Activated T-helper 1 cell treated with Interleukin-2 at 50 U/mL for 16 hours (primary cell): ENCODE measurements at places on chromosomes 3 and 15.

DNA sequence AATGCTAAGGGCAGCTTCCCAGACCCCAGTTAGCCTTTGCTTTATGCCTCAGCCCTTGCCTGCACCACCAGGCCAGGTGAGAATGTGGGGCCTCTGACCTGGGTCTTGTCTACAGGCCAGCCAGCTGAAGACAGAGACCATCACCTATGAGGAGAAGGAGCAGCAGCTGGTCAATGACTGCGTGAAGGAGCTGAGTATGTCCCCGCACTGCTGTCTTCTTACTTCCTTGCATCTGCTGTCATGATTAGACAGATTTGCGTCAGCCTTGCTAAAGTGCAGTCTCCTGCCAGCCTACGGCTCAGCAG is 74.6 kb downstream of the CCK start:
- DNase-seq, result no peak

DNA sequence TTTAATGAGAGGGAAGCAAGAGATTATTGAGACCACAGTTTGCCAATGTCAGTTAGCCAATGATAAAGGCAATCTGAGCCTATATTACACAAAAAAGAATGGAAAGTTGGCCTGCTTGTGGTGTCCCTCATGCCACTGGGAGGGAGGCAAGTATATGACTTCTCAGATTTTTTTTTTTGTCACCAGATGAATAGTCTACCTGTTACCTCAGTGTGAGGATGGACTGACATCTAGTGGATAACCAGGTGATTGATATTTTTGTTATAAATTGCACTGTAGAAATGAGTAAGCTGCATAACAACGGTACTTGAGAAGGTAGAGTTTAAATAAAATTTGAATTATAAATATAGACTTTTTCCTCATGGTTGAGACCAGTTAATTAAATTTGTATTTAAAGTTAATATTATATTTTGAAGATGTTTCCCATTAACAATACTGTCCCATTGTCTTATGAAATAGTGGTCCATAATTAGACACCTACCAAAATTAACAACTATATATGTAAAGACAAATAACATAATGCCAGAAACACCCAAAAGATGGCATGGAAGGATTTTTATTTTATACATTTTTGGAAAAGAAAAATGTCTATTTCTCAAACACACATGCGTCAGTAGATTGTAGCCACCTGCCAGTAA is 237.8 kb upstream of the GADL1 start:
- DNase-seq, result no peak

DNA sequence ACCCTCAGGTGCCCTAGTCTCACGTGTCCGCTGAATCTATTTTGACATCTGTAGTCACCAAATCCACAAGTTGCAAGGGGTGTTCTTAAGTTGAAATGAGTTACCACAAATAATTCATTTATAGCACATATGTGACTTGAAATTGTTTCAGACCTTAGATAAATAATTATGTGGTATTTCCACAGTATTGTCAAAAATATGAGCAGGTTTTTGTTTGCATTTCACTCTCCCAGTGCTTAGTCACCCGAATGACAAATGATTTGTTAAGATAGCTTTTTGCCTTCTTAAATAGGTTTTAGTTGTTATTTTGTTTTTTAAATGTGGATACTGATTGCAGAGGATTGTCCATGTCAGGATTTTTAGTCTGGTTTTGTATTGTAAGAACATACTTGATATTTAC is 2.6 kb downstream of the MFSD1 start:
- no peak for DNase-seq

- DNase-seq, result no peak
Measured at GRCh38 chr3:192170031-192170430, 557.3 kb downstream of the FGF12 start.

GRCh38 chr15:71627604-71628003 is 182.8 kb upstream of the NR2E3 start:
- DNase-seq, result no peak

DNA sequence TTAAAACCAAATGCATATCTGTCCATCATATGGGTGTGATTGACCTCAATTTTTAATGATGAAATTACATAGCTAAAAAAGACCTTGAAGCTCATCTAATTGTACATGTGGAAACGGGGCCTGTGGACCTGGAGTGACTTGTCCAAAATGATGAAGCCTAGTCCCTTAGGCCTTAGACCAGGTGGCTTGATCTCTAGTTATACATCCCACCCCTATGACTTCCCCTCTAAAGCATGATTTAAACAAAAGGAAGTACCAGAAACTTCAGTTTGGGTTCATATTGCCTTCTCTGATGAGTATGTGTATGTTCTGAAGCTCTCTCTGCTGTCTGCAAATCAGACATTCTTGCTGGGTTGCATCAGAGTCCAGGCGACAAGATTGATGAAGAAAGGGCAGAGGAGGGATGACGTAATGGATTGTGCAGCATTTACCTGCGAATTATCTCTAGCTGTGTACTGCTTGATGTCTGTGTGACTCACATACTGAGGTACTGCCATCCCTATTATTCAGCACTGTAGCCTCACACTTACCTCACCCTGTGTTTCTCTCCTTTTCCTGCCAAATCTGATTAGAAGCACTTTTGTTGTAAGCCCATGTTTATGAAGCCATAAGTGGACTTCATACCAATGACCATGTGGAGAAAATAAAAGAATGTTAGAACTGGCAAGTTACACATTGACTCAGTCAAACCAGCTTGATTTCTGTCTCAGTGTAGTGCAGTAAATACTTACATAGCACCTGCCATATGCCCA is 111.5 kb downstream of the FILIP1L start:
- DNase-seq, result no peak

DNA sequence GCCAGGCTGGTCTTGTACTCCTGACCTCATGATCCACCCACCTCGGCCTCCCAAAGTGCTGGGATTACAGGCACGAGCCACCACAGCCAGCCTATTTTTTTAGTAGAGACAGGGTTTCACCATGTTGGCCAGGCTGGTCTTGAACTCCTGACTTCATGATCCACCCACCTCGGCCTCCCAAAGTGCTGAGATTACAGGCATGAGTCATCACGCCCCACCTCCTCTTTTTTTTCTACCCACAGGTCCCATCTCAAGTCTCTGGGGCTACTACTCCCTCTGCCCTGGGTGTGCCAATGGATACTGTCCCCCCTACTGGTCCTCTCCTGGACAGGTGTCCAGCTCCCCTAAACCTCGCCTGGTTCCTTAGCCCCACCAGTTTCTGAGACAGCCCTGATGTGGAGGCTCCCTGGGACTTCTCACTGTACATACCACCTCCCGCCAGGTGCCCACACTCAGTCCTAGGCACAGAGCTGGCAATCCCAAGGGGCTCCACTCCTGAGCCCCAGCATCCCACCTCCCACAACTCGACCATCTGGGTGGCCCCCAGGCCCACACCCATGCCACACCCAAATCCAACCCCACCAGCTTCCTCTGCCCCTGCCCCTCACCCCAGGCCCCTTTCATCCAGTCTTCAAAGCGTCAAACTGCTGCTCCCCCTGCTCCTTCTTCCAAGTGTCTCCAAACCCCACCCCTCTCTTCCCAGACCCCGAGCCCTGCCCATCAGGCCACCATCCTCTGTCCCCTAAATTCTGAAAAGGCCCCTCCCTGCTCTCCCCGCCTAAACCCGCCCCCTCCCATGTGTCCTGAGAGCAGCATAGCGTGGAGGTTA is 13.1 kb upstream of the CYP11A1 start:
- DNase-seq, result no peak

DNA sequence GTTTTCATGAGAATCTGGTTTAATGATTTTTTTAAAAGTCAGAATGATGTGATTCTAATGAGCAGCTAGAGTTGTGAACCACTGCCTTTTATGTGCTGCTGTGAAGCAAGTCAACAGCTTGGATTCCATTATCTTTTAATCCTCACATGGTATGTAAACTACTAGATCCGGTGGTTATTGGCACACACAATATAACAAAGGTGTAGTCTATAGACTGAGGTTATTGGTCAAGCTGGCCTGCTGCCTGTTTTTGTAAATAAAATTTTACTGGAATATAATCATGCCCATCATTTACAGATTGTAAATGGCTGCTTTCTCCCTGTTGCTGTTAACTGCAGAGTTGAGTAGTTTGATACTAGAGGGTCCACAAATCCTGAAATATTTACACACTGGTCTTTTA is 103.1 kb downstream of the OTOL1 start:
- no peak for DNase-seq

DNA sequence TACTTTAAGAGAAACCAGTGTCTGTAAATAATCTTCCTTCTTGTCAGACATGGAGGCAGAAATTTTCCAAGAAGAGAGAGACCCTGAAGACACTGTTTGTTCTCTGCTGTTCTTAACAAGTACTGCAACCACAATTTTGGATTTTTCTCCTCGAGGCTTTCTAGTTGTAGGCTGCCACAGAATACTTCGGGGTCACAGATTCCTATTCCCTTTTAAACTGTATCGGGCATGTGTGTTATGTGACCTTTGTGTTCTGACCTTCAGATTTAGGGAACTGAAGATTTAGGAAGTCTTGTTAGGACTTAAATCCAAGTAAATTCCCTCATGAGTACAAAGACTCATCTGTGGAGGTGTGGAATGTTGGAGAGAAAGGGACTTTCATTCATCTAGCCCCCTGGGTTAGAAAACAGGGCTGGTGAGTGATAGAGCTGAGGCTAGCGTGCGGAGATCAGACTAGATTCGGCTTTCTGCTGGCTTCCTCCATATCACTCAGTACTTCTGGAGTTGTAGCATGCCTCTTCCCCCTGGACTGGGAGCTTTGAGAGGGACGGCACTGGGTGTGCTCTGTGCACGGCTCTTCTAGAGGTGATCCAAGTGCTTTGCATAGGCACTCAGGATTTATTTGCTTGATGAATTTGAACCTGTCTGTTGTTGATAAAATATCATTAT is 237.0 kb downstream of the LPP start:
- no peak for DNase-seq

- DNase-seq, result no peak
Measured at GRCh38 chr3:128083980-128084674, 31.9 kb downstream of the SEC61A1 start.
